ENCODE measurements at places on chromosomes 5 and 9. TPM values are rescaled to one million over a fixed set of nuclear protein-coding genes. Genes with fewer than 3 reads are reported as not detected.

Gene ANKRD18A
- 2.4 TPM for total RNA-seq

Gene AMBP
- 4.0 TPM for total RNA-seq

Gene AGXT2
- not detected for total RNA-seq

- no peak overlapping the region for H3K4me3 ChIP-seq
- no peaks in the 10 kb centered on the region for H3K27me3 ChIP-seq
- H3K36me3 ChIP-seq, result no peaks in the 10 kb centered on the region
- H3K4me1 ChIP-seq, result no peaks in the 10 kb centered on the region
- H3K27ac ChIP-seq, result no peak overlapping the region
Observed at GRCh38 chr5:57405984-57406383, 76.6 kb downstream of the ACTBL2 start.

GRCh38 chr5:62132276-62132675, 173.7 kb upstream of the KIF2A start:
- no peak for DNase-seq
- peaks cover under 1% of the 10 kb centered on the region for H3K4me1 ChIP-seq
- H3K27me3 ChIP-seq, result no peaks in the 10 kb centered on the region
